ENCODE measurements at places on chromosomes 1 and 21. TPM values are rescaled to one million over a fixed set of nuclear protein-coding genes. Genes with fewer than 3 reads are reported as not detected.

- no peak for DNase-seq
Measured at GRCh38 chr21:26185021-26185420, 14.5 kb upstream of the APP start.

GRCh38 chr1:165828103-165828668 lies 772 bp downstream of the UCK2 start:
- DNase-seq = peak; percentile 49

DNA sequence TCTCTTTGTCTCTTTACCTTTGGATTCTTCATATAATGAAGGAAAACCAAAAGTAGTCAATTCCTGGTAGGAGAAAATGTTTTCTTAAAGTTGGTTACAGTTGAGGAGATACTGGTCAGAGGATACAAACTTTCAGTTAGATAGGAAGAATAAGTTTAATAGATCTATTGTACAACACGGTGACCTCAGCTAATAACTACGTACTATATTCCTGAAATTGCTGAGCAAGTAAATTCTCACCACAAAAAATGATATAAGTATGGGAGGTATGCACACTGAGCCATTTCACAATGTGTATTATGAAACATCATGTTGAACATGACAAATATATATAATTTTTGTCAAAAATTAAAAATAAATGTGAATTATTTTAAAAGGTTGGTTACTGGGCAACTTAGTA lies 20.4 kb downstream of the SSX2IP start:
- DNase-seq = no peak

DNA sequence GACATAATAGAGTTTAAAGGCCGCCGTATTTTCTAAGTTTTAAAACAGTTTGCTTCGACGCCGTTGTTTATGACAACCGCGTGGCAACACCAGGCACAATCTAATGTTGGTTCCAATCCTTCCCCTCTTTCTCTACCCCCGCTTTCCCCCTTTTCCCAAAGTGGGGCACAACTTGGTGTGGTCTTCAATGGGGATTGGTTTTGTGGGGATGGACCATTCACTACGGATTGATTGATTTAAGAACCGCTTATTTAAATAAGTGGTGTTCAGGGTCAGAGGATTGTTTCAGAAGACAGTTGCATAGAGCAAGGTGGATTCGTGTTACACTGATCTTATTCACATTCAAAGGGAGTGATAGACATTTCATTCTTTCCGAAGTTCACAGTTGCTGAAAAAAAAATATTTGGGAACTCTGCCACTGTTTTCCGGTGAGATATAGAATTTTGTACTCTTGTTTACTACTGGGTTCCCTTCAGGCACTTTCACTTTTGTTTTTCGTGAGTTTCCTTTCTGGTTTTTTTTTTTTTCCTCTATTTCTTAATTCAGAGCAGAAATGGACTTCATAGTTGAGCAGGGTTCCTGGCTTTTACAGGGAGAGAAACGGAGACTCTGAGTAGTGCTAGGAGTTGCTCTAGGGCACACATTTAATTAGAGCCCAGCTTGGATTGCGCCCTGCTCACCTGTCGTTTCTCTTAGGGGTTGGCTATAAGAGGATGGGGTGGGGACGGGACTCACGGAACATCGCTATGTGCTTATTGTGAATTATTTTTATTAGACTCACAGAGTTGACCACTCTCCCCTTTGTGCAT lies 79.6 kb upstream of the AK4 start:
- no peak for DNase-seq

Gene KCNE2
- polyA plus RNA-seq = 0.92 TPM

- DNase-seq = no peak
Measured at GRCh38 chr1:86259390-86259789, 102.8 kb upstream of the COL24A1 start.

Gene SYNC
- polyA plus RNA-seq = 2.0 TPM

- DNase-seq = no peak
Measured at GRCh38 chr1:107793896-107794453, 171.0 kb downstream of the VAV3 start.

DNA sequence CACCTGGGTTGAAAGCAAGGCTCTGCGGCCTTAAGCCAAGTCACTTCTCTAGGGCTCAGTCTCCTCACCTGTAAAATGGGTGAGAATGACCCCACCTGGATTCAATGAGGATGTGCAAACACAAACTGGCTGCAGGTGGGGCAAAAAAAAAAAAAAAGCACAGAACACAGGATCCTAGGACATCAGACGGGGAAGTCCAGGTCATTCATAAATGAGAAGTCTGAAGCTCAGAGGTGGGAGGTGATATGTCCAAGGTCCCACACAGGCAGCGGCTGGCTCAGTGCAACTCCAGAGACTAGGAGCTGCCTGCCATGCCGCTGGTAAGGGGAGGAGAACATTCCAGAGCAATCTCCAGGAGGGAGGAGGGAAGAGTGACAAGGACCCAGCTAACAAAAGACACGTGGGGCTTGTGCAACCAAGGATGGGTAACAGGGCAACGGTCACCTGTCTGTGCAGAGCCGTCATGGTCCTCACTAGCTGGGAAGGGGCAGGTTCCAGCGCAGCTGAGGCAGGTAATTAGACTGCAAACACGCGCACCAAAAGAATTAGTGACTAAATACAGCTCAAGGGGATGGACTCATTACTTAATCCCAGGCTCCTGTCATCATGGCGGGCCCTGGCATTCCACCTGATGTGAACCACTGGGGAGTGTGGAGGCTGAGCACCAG lies 19.5 kb downstream of the IFFO2 start:
- no peak for DNase-seq

DNA sequence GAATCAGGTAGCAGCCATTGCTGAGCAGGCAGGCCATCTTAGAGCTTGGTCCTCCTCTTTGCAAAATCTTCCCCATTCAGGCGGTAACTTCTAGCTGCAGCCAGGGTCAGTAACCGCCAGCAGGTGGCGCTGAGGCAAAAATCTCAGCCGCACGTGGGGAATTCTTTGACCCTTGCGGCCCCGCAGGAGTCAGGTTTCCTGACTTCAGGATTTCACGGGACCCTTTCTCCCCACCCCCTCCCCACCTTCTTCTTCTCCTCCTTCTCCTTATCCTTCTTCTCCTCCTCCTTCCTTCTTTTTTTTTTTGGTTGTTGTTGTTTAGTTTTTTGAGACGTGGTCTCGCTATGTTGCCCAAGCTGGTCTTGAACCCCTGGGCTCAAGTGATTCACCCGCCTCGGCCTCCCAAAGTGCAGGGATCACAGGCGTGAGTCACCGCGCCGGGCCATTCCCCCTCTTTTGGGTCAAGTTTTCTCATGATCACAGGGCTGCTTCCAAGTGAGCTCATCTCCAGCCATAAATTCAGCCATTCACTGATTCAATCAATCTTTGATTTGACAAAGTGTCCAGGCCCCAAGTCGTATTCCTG lies 33.4 kb upstream of the TENT5B start:
- no peak for DNase-seq

Gene ERICH3
- 0.36 TPM for polyA plus RNA-seq

Gene CYP4Z1
- polyA plus RNA-seq = 0.20 TPM

- DNase-seq = no peak
Measured at GRCh38 chr1:119739150-119739549, 27.4 kb downstream of the PHGDH start.

DNA sequence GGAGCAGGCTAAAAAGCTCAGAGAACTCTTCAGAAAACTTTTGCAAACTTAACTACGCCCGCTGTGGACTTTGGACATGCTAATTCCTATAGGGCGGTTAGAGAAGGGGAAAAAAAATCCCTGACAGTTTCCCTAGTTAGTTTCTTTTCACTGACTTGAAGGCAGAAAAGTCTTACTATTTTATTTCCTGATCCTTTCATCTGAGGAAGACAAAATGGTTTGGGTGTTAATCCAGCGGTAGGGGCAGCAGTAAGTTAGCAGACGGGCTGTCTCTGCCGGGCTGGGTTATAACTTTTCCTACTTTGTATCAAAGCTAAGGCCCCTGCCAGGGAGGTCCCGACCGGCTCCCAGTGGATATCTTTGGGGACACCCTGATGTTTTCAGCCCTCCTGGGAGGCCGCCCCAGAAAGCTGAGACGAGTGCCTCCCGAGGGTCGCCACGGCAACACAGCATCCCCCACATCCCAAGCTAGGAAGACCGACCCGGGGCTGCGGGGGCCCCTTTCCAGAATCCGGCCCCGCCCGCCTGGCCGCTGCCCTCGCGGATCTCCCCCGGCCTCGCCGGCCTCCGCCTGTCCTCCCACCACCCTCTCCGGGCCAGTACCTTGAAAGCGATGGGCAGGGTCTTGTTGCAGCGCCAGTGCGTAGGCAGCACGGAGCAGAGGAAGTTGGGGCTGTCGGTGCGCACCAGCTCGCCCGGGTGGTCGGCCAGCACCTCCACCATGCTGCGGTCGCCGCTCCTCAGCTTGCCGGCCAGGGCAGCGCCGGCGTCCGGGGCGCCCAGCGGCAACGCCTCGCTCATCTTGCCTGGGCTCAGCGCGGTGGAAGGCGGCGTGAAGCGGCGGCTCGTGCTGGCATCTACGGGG lies 162.6 kb downstream of the RUNX1 start:
- DNase-seq = no peak

DNA sequence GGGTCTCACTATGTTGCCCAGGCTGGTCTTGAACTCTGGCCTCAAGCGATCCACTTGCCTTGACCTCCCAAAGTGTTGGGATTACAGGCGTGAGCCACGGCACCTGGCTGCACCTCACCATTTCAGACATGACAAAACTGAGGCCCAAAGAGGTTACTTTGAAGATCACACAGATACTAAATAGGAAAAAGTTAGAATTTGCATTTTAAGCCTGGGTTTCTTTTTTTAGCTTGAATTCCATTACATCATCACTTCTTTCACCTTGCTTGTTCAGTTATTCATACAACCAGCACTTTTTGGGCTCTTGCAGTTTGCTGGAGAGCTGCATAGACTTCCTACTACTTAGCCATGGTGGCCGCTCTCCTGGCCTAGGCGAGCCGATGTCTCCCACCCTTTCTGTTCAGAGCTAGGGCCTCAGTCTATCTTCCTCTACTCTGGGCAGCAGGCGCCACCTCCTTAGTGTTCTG lies 16.3 kb upstream of the CD2 start:
- no peak for DNase-seq

GRCh38 chr21:38643404-38644023 lies 145.2 kb upstream of the ERG start:
- no peak for DNase-seq

Gene NEK2
- polyA plus RNA-seq = 23.6 TPM

Gene MYOG
- polyA plus RNA-seq = 0.20 TPM

GRCh38 chr1:98197356-98197755 lies 276.5 kb upstream of the DPYD start:
- no peak for DNase-seq

DNA sequence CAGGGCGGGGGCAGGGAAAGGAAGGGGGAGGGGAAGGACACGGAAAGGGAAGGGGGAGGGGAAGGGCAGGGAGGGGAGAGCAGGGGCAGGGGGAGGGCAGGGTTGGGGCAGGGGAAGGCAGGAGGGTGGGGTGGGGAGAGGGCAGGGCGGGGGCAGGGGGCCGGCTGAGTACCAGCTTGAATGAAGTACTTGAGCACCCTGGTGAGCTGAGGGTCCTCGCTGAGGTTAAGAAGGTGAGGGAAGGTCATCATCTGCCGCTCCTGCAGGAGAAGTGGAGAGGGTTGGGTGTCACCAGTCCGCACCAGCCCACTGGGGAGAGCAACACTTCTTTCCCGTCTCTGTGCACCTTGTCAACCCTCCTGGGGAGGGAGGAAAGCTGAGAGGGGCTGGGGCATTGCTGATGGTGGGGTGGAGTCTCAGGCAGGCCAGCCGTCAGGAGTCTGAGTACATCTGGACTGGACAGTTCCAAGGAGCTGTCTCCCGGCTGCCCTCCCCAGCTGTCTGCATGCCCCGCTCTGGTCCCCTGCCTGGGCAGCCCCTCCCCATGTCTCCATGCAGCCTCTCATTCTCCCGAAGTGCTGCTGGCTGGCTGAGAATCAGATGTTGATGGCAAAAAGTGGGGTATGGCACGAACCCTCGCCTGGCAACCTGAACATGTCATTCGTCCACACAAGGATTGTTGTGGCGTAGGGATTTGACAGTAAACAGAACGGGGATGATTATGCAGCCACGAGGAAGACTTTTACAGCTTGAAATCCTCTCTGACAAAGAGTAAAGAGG lies 70.0 kb downstream of the SCCPDH start:
- DNase-seq = no peak

DNA sequence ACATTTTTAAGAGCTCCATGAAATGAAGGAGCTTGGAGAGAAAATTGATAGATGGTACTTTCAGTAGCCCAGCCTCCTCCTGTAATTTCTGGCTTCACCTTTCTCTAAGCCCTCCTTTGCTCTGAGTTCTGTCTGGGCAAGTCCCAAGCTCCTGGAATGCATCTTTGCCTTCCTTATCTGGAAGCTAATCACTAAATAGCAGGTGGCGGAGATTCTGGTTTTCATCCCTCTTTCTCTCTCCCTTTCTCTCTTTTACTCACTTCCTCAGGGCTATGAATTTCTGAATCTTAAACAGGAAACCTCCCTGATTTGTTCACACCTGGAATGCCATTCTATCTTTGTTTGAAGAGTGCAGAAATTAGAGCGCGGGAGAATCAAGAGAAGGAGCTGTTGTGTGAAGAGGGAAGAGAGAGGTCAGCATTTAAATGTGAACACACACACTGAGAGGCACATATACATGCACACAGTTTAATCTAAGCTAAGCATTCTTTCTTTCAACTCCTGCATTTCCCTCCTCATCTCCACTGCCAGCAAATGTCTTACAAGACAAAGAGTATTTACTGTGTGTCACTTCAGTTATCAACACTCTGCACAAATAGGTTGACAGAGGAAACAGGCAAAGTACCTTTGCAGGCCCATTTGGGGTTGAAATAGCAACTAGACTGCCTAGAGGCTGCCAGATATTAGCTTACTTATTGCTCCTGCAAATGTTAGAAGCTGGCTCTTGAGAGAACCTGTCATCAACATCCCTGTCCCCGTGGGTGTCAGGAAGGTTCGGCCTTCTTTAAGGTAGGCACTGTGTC lies 199.4 kb upstream of the CAMK1G start:
- no peak for DNase-seq

Gene TGFBR3
- polyA plus RNA-seq = 124 TPM

Gene CHI3L2
- polyA plus RNA-seq = 0.28 TPM

DNA sequence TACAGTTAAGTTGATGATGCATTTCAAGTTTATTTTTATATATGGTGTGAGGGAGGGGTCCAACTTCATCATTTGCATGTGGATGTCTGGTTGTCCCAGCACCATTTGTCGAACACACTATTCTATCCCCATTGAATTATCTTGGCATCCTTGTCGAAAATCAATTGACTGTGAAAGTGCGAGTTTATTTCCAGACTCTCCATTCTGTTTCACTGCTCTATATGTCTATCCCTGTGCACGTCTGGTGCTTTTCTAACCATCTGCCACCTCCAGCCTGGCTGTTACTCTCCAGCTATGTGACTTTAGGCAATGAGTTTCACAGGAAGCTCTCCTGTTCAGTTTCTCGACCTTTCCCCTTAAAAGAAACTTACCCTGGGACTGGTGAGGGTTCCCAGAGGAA lies 137.1 kb upstream of the KLHDC7A start:
- DNase-seq = no peak

Gene GABRD
- polyA plus RNA-seq = 1.4 TPM

- no peak for DNase-seq
Measured at GRCh38 chr21:28737674-28738419, 254.8 kb downstream of the LTN1 start.

- DNase-seq = peak; percentile 47
Measured at GRCh38 chr1:110674337-110675059, at the start of gene KCNA3. KCNA3 (minus strand) TSS chr1:110674940; CDS start chr1:110674809, 131 bp downstream.

GRCh38 chr1:212098310-212098709 lies 62.8 kb downstream of the DTL start:
- DNase-seq = no peak

GRCh38 chr1:18121072-18121820 lies 13.6 kb downstream of the IGSF21 start:
- no peak for DNase-seq

Measured in renal cortex interstitium (tissue), 15 donors.